ENCODE measurements at places on chromosomes 1 and 21.

DNA sequence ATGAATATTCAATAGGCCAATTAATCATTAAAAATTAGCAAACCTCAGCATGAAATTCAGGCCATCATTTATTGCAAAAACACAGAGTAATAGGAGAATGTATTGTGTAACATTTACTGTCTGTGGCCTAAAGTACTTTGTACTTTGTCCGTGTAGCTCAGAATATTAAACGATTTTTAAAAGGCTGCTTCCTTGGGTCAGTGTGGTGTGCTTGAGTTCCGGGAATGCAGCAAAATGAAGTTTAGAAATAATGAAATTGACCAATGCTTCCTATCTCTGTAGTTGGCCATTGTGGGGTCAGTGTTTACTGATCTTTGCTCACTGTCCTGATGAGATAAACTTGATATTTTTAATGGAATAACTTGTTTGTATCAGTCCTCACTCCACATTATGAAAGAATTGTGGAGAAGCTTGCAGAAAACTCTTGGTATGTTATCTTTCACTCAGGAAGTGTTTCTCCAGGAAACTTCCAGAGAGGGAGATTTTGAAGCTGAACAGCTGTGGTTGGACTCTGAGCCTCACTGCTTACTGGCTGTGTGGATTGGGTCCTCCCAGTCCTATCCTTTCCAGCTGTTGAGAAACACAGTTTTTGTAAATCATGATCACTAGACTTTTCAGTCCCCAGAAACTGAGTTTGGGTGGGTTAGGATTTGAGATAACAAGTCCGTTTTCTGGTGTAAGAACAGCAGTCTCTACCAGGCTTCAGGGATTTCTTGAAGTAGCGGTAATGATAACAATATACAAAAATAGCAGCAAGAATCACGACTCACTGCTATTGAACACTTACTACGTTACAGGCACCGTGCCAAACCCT is 19.2 kb upstream of the MTARC1 start:
- no peak for DNase-seq

GRCh38 chr1:84301785-84302385 is 377 bp downstream of the SAMD13 start:
- DNase-seq = no peak

- DNase-seq = no peak
Measured at GRCh38 chr1:169964206-169964605, 70.5 kb upstream of the SCYL3 start.

DNA sequence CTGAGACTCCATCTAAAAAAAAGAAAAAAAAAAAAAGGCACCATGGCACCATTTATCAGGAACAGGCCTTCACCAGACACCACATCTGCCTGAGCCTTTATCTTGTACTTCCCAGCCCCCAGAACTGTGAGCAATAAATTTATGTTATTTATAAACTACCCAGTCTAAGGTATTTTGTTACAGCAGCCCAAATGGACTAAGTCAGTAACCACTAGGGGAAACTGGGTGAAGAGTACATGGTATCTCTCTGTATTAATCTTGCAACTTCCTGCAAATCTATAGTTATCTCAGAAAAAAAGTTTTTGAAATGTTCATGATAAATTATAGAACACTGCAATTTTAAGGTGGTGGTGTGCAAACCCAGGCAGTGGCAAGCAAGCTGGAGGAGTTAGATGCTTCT is 114.3 kb downstream of the LAMC2 start:
- no peak for DNase-seq

DNA sequence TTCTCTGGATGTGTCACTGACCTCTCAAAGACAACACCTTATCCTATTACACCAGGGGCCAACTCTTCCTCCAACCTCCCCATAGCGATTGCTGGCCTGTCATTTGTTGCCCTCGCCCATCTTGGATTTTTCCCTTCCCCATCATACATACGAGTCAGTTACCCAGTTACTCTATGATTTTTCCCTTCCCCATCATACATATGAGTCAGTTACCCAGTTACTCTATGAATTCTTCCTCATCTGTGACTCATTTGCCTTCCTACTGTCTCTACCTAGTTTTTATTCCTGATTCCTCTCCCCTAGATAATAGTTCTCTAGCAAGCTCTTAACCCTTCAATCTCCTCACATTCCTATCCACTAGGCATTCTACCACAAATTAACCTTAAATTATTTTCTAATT is 178.8 kb downstream of the NR5A2 start:
- no peak for DNase-seq

GRCh38 chr1:221187174-221187573 is 307.9 kb downstream of the HLX start:
- no peak for DNase-seq

GRCh38 chr1:158075078-158075477 is 81.6 kb downstream of the KIRREL1 start:
- DNase-seq = no peak

GRCh38 chr1:173954179-173954578 is 37.1 kb upstream of the SERPINC1 start:
- DNase-seq = no peak

DNA sequence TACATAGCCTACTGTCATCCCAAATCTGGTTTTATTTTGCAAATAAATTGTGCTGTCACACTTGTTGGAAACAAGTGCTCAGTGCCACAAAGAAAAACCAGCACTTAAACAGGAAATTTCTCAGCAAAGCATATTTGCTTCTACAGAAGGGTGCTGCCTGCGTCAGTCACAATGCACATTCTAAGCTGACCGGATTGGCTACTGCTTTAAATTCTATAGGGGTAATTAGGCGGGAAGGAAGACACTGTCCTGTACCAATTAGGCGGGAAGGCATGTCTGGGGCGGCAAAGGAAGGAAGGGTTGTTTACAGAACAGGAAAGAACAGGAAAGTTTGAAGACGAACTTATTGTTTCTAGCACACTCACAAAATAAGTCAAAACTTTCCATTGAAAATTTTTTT is 2.8 kb downstream of the IFI16 start:
- DNase-seq = no peak

GRCh38 chr1:40851643-40852042 is 10.5 kb downstream of the CITED4 start:
- DNase-seq = no peak

DNA sequence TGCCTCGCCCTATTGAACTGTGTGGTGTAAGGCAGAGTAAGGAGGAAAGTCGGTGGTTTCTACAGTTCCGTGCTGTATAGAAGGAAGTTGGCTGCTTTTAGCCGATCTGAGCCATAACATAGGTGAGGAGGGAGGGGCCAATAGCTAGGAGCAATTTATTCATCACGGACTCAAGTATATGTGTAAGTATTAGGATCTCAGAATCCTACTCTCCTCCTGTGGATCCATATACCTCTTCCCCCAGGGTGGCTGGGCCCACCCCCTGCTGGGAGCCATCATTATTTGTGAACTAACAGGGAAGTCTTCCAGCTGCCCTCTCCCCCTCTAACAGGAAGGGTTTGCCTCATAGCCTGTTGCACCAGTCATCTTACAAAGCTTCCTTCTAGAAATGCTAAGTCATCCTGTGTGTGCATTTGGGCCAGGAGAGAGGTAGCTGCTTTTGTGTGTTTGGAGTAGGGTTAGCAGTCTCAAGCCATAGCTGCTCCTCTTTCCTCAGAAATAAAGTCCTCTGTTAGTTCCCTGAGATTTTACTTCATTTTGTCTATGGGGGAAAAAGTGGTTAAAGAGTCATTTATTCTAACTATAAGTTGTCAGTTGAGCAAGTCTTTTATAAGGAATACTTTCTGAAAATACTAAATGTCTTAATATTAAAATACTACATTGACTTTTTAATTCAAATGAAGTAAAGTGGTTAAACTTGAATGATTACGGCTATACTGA is 14.9 kb upstream of the CENPS start:
- no peak for DNase-seq

DNA sequence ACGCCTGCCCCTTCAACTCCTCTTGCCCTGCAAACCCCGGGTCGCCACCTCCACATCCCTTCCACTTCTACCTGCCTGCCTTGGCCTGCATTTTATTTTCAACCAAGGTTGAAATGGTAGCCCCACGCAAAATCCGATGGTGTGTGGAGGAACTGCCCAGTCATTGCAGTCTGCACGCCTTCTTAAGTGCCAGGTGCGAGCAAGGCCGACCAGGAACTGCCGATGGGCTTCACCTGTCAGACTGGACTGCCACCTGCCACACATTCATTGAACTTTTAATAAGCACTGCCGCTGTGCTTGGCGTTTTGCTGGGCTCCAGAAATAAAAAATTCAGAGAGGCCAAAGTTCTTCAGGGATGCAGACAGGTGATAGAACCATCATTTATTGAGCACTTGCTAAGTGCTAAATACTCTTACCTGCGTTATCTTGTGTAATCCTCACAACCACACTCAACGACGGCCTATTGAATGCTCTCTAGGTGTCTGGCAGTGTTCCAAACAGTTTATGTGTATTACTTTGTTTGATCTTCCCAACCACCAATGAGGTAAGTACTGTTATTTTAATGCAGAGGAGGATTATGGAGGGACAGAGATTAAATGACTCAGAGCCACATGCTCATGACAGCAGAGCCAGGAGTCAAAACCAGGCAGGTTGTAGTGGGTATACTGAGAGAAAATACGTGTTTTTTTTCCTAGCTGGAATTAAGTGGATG is 36.2 kb downstream of the CACHD1 start:
- DNase-seq = no peak

GRCh38 chr1:34709547-34709946 is 45.3 kb upstream of the GJB5 start:
- no peak for DNase-seq

GRCh38 chr21:46431448-46431847 is 27.2 kb upstream of the DIP2A start:
- no peak for DNase-seq

DNA sequence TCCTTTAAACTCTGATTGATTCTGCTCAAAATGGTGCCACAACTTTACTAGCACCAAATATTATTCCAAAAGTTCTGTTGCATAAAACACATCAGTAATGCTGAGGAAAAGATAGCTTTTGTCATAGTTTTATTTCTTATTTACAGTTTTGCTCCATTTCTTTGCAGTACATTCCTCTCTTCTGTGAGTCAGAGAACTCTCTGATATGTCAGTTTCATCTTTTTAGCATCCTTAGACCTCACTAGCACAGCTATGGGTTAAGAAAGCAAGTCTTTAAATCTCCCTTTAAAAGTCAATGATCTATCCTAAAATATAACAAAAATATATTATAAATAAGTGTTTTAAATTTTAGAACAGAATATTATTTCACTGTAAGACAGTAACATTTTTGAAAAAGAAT is 356.6 kb upstream of the SNX7 start:
- DNase-seq = no peak

DNA sequence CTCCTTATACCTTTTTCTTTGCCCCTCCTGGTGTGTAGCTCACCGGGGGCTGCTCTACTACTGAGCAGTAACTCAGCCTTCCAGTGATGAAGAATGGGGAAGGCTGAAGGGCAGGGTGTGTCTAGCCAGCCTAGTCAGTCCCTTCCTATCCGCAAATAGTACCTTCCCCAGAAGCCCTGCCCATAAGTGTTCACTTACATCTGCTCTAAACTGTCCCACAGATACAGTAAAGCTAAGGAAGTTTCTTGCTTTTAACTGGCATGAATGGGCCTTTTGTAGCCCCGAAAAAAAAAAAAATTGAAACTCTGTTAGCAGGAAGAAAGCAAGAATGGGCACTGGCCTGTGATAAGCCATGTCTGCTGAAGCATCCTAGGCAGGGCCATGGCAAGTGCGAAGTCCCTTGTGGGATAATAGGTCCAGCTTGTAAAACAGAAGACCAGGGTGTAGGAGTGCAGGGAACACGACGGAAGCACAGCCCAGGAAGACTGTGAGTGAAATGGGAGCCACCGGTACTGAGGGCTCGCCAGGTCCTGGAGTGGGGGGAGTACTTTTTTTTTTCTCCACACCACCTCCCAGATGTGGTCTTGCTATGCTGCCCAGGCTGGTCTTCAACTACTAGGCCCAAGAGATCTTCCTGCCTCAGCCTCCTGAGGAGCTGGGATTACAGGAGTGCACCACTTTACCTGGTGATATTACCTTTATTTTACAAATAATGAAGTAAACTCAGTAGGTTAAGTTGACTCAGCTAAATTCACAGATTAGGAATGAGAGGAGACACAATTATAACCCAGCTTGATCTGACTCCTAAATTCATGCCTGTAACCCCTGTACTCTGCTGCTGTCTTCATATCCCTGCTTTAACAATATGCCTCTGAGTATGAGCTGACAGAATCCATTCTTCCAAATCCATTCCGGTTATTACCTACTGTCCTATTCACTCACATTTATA is 347.5 kb downstream of the SMYD3 start:
- DNase-seq = no peak

GRCh38 chr1:222028116-222028515 is 286.2 kb upstream of the DUSP10 start:
- no peak for DNase-seq

DNA sequence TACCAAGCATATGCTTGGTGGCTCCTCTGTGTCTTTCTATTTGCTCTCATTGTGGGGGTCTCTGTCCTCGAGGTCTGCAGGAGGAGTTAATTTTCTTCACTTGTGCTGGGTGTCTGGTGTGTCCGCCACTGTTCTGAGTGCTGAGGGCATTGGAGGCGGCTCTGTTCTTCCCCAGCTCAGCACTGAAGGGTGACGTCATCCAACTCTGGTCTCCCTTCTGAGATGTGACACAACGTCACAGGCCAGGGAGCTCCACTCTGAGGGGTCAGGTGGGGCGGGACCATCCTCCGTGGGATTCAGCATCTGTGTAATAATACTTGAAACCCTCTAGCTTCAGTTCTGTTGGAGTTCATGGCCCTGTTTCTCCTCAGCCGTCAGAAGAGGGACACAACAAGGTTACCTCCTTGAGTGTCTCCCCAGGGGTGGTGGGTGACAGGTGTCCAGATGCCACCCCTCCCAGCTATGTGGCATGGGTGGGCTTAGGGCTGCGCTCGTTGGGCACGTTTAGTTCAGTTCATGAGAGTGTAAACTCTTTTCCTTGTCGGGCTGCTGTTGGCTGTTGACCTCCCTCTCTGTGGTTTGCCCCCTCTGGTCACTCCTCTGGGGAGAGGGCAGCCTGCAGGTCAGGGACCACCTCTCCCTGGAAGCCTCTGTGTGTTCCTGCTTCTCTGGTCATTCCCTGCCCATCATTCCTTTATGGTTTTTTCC is 3.1 kb downstream of the IBA57 start:
- DNase-seq = no peak

DNA sequence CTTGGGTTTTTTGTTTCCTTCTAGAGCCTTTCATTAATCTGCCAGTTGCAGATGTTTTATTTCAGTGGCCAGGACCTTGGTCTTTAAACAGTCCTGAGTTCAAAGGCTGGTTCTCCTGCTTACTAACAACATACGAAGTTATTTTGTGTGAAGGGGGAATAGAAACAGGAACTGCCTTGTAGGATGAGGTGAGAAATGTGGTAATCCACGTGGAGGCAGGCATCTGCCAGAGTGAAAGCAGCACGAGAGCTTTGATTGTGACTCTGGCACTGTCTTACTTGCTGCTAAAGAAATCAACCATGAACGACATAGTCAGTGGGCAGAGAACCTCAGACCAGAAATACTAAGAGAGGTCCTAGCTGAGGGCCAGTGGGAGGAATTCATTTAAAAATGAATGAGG is 30.4 kb downstream of the TMEM63A start:
- DNase-seq = no peak

- no peak for DNase-seq
Measured at GRCh38 chr1:12709696-12710095, 6.2 kb upstream of the AADACL3 start.

GRCh38 chr1:25573961-25574360 is 30.6 kb downstream of the LDLRAP1 start:
- no peak for DNase-seq

Data from activated B cell treated with CpG ODN at 0.5 μM for 24 hours (primary cell).